ENCODE measurements at places on chromosomes 4 and X.

GRCh38 chr4:150976478-150977118 lies 38.5 kb downstream of the LRBA start:
- DNase-seq, result no peak

- DNase-seq, result no peak
Observed at GRCh38 chrX:114584983-114585842, 1.3 kb downstream of the HTR2C start.

DNA sequence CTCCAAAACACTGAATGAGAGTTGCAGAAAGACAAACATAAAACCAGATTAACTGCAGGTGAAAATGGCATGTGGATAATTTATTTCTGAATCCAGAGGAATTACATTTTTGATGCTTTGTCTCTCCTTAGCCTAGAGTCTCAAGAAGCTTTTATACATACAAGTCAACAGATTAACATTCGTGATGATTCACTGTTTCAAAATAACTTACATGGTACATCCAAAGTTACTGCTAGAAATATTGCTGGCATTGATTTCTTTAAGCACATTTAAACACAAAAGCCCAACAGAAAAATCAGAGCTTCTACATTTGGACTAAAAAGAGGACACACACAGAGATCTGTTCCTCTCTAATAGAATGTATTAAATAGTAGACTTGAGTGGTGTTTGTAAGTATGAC lies 105.6 kb downstream of the AMELX start:
- DNase-seq, result no peak

GRCh38 chrX:138127314-138127713 lies 561.4 kb downstream of the ZIC3 start:
- no peak for DNase-seq

DNA sequence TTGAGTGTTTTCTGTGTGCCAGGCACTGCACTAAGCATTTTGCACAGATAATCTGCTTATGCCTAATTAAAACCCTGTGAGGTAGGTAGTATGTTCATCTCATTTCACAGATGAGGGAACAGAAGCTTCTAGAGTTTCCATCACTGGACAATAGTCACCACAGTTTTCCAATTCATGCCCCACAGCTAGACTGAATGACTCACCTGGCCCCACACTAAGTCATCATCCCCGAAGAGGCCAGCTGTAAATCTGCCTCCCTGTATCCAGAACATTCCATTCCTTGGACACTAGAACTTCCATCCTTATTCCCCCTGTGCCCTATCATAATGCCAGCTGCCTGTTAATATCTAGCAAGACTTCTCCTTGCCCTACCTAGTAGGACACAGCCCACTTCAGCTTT lies 40.9 kb upstream of the NYX start:
- no peak for DNase-seq

- DNase-seq, result no peak
Observed at GRCh38 chr4:82261084-82261483, 112.7 kb downstream of the HNRNPD start.

DNA sequence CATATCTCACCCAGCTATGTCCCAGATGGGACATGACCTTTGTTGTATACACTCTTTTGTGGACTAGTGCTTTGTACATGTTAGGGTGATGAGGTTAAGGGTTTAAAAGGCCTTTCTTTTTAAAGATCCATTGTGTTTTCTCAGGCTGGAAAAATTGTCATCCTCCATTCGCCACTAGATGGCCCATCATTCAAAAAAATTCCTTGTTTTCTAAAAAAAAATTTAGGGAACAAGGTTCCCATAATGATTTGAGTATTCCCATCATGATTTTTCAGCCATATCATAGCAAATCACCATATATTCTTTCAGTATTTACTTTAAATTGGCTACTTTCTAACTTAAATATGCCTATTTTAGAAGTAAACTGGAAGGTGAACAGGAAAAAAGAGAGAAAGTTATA lies 91.9 kb upstream of the TMEM164 start:
- DNase-seq, result no peak

- DNase-seq, result no peak
Observed at GRCh38 chrX:13511241-13511943, 58.0 kb upstream of the EGFL6 start.

GRCh38 chrX:20742106-20742505 lies 475.4 kb upstream of the RPS6KA3 start:
- no peak for DNase-seq

GRCh38 chrX:77017093-77017492 lies 430.1 kb upstream of the FGF16 start:
- no peak for DNase-seq

DNA sequence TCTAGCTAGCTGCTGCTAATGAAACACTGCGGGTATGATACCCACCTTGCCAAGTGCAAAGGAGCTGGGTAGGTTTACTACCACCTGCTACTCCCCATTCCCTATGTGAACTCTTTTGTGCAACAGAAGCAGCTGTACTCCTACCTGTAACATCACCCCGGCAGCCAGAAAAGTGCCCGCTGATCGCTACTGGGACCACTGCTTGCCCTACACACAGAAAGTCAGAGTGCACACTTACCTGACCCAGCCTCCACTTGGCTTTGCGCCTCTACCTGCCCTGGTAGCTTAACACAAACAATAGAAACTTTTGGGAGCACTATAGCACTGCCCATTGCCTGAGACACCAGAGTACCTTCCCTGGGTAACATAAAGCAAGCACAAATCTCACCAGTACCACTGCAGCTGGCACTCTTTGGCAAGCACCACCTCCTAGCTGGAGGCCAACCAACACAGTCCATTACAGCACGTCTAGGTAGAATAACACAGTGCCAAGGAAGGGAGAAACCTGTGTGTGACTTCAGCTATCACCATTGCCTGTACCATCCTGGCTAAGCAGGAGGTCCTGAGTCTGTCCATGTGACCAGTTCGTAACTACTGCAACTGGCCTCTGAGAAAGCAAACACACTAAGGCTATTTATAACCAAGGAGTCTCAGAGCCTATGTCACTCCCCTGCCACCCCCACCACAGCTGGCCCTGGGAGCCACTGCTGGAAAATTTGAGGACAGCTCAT lies 80.1 kb downstream of the CENPC start:
- no peak for DNase-seq

DNA sequence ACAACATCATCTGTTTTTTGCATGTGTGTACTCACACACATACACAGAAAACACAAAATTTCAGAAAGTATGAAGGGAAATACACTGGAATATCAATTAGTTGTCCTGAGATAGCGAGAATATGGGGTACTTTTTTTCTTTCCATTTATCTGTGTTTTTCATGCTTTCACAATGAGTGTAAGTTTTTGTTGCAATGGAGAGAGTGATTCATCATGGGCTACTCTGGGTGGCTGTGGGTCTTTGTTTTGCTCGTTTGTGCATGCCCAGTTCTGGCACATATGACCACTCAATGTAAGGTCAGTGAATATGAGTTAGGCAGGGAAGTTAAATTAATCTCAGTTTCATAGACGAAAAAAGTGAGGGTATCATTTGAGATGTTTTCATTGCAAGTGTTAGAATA lies 26.9 kb downstream of the XK start:
- DNase-seq, result no peak

- DNase-seq, result no peak
Observed at GRCh38 chr4:84264652-84265051, 234.4 kb downstream of the NKX6-1 start.

GRCh38 chr4:90159193-90159592 lies 32.0 kb downstream of the CCSER1 start:
- no peak for DNase-seq

DNA sequence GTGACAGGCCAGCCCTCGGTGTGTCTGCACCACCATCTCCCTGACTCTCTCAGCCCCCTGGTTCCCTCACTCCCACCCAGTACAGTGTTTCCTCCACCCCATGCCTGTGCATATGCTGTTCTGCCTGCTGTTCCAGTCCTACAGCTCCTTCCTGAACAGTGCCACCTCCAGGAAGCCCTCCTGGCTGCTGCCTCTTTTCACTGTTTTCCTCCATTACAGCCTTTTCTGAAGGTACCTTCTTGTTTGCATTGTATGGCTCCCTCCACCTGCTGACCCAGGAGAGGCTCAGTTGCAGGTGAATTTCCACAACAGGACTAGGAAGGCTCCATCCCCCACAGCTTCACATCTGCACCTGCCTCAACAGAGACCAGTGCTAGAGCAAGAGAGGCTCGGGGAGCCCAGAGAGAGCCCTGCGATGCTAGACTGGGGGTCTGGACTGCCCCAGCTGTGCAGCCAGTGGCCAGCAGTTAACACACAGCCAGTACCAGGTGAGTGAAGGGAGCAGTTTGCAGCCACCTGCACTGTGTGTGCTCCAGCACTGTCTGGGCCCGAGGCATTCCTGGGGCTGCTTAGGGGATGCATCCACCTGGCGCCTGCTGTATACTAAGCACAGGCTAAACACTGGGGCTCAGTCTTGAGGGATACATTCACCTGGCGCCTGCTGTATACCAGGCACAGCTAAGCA lies 92.0 kb downstream of the ADRA2C start:
- DNase-seq, result no peak

- no peak for DNase-seq
Observed at GRCh38 chr4:146051223-146051622, 112.6 kb upstream of the ZNF827 start.

GRCh38 chr4:88177983-88178625 lies 19.7 kb upstream of the ABCG2 start:
- DNase-seq, result no peak

GRCh38 chr4:169931964-169932363 lies 94.2 kb downstream of the MFAP3L start:
- no peak for DNase-seq

- no peak for DNase-seq
Observed at GRCh38 chrX:82412858-82413257, 1095.2 kb upstream of the POU3F4 start.

- DNase-seq, result no peak
Observed at GRCh38 chr4:172188248-172188988, 375.2 kb downstream of the GALNTL6 start.

GRCh38 chr4:153763404-153763803 lies 3.6 kb upstream of the RNF175 start:
- no peak for DNase-seq

DNA sequence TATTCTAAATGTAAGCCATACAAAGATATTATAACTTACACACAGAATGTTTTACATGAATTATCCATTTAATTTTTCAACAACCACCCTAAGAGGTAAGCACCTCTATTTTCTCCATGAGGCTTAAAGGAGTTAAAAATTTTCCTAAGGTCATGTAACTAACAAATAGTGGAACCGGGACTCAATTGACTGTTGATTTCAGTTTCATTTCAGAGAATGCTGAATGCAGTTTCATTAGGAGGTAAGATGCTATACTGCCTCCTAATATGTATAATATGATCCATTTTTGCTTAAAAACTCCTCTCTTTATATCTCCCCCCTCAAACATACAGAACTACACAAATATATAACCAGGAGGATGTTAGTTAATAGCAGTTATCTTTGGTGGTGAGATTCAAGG lies 29.1 kb downstream of the PHKA1 start:
- no peak for DNase-seq

DNA sequence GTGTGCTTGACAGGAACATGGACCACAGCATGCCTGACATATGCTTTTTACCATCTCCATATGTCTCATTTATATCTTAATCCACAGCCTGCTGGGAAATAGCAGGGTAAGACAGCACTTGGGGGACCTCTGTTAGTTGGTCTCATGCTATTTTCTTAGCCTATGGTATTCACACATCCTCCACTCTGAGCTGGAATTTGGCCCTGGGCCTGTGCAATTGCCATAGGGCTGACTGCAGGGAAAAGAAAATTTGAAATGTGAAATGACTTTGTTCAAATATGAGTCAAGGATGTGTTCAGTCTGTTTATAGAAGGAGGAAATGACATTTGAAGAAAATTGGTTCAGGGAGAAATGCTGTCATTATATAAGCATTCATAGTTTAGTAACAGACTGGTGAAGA lies 9.6 kb upstream of the MAP7D3 start:
- DNase-seq, result no peak

DNA sequence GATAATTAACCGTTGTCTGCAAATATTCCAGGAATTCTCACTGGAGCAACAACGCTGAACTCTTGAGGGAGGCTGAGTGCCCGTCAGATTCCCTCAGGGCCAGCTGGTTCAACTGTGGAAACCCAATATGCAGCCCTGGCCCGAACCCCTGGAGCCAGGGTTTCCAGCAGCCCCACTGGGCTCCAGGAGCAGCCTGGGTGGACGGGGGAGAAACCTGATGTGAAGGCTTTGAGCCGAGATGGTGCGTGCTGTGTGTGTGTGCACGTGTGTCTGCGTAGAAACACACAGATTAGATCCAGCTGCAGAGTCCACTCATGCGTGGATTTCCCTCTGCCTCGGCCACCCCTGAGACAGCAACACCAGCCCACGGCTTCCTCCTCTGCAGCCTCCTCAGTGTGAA lies 19.4 kb upstream of the SLC25A6 start:
- no peak for DNase-seq

GRCh38 chr4:48792348-48793006 lies 12.4 kb upstream of the FRYL start:
- DNase-seq, result no peak

DNA sequence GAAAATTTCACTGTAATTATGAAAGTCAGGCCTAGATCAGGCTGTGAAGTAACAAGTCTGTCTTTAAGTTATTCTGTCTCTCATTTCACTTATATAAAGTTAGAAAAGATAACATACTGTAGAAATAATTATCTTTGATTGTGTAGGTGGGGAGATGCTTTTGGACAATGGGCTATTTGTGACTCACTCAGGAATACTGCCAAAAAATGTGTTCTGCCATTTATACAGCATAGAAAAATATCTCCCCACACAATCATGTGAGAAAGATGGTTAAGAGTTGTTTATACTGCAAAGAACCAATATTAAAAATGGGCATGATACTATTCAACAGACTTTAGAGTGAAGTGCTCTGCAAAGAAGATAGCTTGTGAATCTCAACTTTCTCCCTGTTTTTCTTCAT lies 95.0 kb upstream of the GABRA2 start:
- no peak for DNase-seq

DNA sequence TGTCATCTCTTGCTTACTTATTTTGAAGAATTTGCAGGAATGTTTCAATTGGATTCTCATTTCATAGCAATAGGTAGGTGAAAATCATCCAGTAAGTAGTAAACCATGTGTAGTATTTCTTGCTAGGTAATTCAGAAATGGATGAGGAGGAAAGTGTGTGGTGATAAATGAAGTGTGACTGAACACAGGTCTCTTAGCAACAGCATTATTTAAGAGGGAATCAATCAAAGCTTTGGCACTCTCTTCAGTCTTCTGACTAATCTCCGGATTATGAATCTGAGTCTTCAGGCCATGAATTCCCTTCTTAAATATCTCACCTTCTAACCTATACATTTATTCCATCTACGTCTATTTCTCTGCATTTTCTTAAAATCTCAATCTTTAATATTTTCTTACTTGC lies 55.8 kb upstream of the ARHGAP24 start:
- no peak for DNase-seq

DNA sequence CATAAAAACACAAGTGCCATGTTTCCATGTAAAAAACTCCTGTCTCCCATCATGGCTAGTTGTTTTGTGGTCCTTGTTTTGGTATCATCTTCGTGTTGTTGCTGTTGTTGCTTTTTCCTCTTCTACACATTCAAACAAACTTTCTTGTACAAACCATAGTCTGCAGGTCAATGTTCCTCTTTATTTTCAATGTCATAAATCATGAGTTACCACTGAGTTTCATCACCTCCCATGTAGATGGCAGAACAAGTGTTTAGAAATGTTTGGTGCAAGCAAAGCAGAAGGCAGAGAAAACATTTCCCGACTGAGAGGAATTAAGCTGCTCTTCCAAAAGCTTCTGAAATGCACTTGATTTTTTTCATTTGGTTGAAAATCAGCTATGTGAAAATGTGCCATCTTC lies 166.0 kb downstream of the ANTXR2 start:
- no peak for DNase-seq

Data from effector memory CD8-positive, alpha-beta T cell (primary cell).